Smooth muscle cell of the pulmonary artery (primary cell): ENCODE measurements at places on chromosomes 6 and 20. TPM values are rescaled to one million over a fixed set of nuclear protein-coding genes. Genes with fewer than 3 reads are reported as not detected.

Gene BEND3
- 2.4 and 2.5 TPM in 2 replicates for total RNA-seq

Gene RHAG
- not detected in 2 replicates for total RNA-seq

Gene C6orf118
- total RNA-seq, result not detected in 2 replicates

Gene POPDC3
- total RNA-seq, result 4.4 and 14.8 TPM in 2 replicates

Gene CST2
- total RNA-seq, result 2.4 and 17.5 TPM in 2 replicates

Gene ADGB
- total RNA-seq, result not detected in 2 replicates

Gene PRPH2
- 0.50 and 0.91 TPM in 2 replicates for total RNA-seq

Gene TRIM40
- total RNA-seq, result not detected in 2 replicates

Gene DEFB110
- total RNA-seq, result not detected in 2 replicates

Gene ZNF391
- total RNA-seq, result 1.2 and 1.6 TPM in 2 replicates

Gene KHDC1L
- total RNA-seq, result not detected in 2 replicates

Gene KDM1B
- 26.7 and 33.7 TPM in 2 replicates for total RNA-seq

Gene CST7
- not detected in 2 replicates for total RNA-seq

Gene CD40
- total RNA-seq, result 1.1 and 8.8 TPM in 2 replicates
